ENCODE measurements at places on chromosomes 3 and 15.

DNA sequence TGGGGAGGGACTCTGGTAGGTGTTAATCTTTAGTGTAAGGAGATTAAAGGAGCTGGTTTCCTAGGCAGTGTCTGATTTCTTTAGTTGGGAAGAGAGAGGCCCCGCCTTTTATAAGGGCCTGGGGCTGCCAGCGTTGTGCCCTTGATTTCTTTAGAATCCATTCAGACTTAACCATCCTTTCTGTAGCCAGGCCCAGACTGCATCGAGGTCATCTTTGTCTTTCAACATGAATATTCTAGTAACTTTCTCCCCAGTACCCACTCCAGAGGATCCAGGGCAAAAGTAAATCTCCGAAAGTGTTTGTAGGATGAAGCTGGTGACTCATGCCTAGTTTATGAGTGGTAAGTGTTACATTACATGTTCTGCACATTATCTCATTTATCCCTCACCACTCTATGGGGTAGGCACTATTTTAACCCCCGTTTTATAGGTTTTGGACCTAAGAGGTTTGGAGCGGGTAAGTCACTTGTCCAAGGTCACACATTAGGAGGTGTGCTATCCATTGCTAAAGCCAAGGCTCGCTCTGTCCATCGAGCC, 11.8 kb upstream of the USP3 start:
- no peak for DNase-seq

DNA sequence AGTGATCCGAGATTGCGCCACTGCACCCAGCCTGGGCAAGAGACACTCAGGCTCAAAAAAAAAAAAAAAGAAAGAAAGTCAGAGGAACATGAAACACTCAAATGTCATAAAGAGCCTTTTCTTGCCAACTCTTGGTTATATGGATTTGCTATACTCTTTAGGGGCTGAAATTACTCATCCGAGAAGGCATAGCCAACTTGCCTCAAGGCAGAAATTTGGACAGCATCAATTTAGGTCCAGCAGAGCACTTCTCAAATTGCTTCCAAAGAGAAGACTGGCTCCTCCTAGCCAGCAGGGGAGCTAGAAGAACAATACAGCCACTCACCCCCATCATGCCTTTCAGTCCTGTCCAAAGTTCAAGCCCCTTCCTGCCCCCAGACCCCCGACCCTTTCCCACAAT, 43.8 kb downstream of the OSBPL10 start:
- DNase-seq: no peak

GRCh38 chr3:58659051-58659675, 7.4 kb downstream of the FAM3D start:
- no peak for DNase-seq

DNA sequence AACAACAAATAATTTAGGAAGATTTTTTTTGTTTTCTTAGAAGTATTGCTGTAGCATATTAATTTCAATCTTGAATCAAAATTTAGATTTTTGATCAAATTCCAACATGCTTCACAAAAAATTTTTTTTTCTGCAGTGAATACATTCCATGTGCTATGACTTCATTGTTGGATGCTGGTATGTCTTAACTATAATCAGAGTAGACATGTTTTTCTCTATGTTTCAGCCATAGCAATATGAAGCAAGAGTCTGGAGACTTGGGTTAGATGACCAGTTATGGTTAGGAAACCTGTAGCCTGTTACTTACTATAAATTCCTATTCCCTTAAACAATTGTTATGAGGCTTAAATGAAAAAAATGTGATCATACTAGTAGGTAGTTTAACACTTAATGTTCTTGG, 176.1 kb upstream of the CHL1 start:
- no peak for DNase-seq
